ENCODE measurements at places on chromosomes 7 and 10.
A peak's percentile ranks its signal among the peaks of the same experiment; 100 is the strongest.

- DNase-seq, result no peak
These were observed 1.9 kb downstream of the BUD31 start for GRCh38 chr7:99410635-99411034.

DNA sequence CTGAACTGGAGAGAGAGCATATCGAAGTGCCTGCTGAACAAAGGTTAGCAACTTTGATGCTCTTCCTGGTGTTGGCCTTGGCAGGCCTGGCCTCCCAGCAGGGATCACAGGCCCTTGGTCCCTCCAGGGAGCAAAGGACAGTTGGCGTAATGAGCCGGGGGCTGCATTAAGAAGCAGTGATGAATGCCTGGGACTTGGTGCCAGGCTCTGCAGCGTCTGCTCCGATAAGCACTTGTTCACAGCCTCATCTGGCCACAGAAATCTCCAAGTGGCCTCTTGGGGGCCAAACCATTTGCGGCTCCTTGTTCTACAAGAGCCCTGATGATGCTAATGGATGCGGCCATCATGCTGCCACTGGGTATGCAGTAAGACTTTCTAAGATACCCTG lies 31.8 kb downstream of the CRHR2 start:
- no peak for DNase-seq

DNA sequence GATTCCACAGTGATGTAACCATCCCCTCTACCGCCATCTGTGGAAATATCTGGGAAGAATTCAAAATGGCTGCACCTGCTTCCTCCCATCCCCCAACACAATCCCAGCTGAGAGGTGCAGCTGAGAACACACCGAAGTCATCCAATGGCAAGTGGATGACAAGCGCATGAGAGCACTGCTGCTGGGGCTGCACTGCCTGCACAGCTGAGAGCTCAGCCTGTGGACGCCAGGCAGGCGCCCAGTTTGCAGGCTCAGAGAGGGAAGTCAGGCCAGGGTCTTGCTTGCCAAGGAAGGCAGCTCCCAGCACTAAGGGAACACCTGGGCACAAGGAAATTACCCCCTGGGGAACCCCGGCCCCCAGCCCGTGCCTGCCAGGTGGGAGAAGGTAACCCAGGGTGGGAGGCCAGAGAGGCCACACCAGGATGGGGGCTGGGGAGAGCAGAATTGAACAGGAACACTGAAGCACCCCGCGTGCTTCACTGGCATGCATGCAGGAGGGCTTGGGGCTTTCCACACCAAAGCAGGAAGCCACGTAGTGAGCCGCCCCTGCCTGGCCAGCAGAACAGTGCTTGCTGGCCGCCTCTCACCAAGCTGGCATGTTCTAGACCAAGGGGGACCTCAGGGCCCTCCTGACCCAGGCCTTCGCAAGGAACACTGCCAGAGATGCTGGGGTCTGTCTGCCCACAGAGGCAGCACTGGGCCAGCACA lies 46.2 kb downstream of the FAM53B start:
- DNase-seq, result peak; percentile 63

DNA sequence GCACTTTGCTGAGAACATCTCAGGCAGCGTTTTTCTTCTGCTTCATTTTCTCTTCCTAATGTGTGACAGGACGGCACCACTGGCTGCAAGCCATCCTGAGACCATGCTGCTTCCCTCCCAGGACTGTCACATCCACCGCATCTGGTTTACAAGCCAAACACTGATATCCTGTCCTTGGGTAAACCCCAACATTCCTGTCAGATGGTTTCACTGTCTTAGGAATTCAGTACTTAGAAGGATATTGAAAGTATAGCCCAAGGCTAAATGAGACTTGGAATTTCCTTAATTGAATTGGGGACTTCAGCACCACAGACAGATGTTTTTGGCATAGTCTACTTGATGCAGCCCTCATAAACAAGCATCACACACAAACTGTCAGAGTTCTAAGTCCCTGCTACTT lies 74.2 kb upstream of the PLXNA4 start:
- DNase-seq, result no peak

GRCh38 chr7:6166443-6166891 lies 106.0 kb downstream of the CYTH3 start:
- DNase-seq, result no peak

GRCh38 chr10:61904733-61905725 lies 3.5 kb downstream of the ARID5B start:
- DNase-seq, result no peak

- DNase-seq, result no peak
These were observed 412.2 kb upstream of the SORCS1 start for GRCh38 chr10:107576746-107577145.

DNA sequence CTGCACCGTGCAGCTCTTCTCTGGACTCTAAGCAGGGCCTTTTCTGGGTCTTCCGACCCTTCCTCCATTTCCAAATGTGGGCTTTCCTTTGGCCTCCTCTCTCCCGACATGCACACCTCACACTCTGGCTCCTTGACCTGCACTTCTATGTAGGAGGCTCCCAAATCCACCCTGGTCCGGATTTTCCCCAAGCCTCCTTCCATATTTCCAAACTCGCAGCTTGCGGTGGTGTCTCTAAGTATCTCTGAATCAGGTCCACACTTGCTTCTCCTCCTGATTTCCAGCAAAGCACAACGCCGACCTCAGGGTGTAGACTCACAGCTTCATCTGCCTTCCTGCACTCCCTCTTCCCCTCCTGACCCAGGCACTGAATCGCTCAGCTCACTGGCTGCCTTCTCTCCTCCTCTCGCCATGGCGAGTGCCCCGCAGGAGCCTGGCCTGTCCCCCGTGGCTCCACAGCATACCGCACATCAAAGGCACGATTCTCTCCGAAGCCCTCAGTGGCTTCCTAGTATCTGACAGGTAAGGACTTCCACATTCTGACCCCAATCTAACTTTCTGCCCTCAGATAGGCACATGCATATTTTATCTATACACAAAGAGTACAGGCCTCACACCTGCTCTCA lies 27.8 kb downstream of the DIP2C start:
- no peak for DNase-seq

DNA sequence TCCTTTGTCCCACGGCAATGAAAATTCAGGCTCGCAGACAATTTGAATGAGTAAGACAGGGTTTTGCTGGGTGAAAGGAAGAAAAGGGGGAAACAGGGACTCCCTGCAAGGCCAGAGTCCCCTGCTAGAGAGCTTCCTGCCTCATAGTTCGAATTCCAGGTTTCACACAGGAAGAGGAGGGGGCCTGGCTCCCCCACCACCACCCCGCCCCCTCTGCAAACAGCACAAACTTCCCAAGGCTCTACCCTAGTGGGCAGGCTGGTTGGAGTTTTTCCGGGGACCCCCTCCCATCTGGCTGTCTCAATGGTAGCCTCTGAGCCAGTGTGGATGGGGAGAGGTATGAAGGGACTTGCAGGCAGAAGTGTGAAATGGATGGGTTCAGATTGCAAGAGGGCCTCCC lies 57.4 kb upstream of the NEBL start:
- no peak for DNase-seq
